ENCODE measurements at places on chromosomes 3 and 15.

- no peak for DNase-seq
Measured at GRCh38 chr3:62462104-62462762, 88.9 kb upstream of the FEZF2 start.

GRCh38 chr3:58482917-58483636 is 8.8 kb upstream of the KCTD6 start:
- DNase-seq, result no peak

DNA sequence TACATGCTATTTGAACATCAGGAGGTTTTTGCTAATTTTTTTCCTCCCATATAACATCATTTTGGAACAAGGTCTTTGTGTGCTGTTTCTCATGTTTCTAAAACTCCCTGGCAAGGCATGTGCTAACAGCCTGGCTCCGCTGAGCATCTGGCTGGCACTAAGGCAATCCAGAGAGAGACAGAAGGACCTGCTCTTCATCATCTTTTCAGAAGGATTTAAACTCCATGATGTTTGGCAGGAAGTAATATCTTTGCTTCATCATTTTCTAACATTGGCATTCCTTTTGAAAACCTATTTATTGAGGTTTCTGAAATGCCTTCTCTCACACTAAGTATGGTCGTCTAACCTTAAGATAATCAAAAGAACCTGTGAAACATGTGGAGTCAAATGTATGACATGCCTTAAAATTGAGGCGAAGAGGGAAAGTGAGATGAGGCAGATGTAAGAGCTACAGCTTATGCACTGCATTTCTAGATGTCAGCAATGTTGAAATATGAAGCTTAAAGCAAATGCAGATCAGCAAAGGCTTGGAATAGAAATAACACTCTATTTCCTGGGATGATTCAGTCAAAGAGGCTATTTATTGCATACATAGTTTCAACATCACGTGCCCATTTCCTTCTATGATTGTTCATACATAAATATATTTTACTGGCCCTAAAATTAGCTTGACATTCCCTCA is 592.0 kb downstream of the ZNF385D start:
- no peak for DNase-seq

- no peak for DNase-seq
Measured at GRCh38 chr15:55106155-55106554, 90.6 kb downstream of the RSL24D1 start.

DNA sequence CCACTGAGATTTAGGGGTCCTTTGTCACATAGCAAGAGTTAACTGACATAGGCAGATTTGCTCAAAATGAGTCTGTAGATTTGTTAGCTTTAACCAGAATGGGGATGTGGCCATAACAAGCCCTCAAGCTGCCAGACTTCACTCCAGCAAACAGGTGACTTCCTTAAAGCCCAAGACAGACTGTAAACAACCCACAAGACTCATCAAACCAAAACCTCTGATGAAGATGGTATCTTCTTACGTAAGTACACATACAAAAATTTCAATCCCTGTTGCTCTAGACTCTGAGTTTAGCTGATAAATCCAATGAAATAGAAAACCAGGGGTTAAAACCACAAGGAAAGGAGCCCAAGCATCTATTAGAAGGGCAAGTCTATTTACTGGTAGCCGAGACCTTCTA is 18.2 kb upstream of the ZBTB20 start:
- no peak for DNase-seq

- no peak for DNase-seq
Measured at GRCh38 chr15:56295433-56295832, 51.8 kb upstream of the RFX7 start.

- no peak for DNase-seq
Measured at GRCh38 chr3:50299929-50300680, 900 bp upstream of the HYAL3 start.

- no peak for DNase-seq
Measured at GRCh38 chr15:64717735-64718495, 57.5 kb downstream of the RBPMS2 start.

DNA sequence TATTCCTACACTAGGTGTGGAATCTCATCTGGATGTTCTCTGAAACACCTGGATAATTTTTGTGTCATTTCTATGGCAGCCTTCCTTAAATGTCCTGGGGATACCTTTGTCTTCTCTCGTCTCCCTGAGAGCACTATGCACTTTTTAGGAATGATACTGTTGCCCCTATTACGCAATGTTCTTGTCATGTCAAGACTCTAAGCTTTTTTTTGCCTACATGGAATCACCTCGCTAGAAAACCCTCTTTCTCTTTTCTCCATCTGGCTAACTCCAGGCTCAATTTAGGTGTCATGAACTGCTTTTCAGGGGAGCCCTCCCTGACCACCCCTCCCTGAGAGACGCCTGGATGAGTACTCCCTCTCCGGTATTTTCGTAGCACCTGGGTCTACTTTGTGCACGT is 81.3 kb downstream of the SOX2 start:
- no peak for DNase-seq

DNA sequence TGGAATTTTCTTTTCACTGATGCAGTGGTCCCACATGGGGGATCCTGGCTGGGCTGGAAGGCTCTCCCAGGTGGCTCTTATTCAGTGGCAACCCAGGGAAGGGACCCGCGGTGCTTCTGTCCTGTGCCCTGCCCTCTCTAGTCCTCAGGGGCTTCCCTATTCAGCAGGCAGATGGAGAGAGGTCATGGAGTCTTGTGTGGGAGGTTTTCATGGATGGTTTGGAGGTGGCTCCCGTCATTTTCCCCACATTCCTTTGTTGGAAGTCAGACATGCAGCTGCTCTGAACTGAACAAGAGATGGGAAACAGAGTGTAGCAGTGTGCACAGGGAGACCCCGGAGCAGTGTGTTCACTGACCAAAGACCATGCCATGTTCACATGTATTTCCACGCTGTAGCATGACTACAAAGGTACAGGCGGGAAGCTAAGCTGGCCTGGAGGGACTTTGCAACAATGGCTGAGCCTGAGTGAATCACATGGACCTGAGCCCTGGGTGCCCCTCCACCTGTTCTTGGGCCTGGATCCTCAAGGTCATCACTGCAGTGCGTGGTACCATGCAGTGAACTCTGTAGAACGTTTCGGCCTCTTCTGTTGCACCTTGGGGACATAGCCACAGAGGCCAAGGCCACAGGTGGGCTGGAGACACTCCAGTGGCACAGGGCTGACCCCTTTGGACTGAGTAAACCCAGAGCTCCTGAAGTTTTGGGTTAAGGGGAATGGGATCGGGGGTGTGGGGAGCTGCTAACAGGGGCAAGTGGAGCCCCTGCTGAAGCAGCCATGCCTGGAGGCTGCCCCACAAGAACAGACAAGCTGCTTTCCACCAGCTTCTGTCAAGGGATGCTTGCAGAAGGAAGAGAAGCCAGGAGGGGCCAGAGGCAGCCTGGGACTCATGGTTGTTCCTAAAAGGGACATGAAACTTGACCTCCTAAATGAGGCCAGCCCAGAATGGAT is 123.0 kb downstream of the ASB7 start:
- DNase-seq, result no peak

DNA sequence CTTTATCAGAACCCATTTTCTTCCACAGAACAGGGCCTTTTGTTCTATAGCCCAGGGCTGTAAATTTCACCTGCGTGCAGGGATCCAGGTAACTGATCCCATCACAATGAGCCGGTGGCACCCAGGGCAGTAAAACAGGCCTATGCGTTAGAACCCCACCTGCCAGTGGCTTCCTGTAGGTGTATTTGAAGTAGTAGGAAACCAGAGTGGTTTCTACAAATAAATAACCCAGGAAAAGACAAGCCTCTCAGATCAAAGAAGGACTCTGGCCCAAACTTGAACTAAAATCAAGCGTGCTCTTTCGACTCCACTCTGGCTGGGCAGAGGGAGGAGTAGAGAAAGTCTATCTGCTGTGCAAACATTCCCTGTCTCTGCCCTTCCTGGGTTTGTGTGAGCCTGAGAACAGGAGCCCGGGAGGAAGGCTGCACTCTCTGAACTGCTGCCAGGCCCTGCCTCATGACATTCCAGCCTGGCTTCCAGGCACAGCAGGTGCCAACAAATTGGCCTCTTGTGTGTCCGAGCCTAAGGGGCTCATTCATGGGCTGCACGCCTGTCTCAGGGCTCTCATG is 77.7 kb downstream of the CEMIP start:
- no peak for DNase-seq

- DNase-seq, result no peak
Measured at GRCh38 chr3:105608623-105609022, 241.9 kb downstream of the ALCAM start.

DNA sequence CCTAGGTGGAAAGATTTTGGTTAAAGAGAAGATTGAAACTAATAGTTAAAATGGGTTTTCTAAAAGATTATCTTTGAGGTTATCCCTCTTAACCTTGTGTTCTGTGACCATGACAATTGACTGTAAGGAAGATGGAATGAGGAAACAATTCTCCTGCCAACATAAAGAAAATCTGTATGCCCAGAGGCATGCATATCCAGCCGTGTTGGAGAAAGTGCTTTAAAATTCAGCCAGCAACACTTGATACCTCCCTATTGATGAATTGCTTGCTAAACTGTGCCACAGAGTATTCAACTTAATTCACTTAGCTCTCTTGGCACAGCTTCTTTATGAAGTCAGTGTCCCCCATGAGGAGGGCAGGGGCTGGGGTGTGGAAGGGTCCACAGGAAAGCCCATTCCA is 203.5 kb downstream of the UBE2E2 start:
- DNase-seq, result no peak

DNA sequence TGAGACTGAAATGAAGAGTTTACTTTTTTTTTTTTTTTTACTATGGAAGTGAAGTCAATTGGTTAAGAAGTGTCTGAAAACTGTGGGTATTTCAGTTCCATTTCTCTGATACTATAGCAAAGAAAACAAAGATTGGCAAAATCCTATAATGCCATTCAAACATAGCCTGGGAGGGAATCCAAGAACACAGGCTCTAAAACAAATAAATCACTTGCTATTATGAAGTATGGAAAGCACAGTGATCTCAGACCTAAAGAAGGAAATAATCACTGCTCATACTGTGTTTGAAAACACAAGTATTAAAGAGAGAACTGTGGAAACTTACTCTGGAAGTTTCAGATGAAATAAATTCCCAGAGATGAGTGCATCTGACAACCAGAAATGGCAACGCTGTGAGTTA is 12.0 kb downstream of the SAMMSON start:
- no peak for DNase-seq

DNA sequence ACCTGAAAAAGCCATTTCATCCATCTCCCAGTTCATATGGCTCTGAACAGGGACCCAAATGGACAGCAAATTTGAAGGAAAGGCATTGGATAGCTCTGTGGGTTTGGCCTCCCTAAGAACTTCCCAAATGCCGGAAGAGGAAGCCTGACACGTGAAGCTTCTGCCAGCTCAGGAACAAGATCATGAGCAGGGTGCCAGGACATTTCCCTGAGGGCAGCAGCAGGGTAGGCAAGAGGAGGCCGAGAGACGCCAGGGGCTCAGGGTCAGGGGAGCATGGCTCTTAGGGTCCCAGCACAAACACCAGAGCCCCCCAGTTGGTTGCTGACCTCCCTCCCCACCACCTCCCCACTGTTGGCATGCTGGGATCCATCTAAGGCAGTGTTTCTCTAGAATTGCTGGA is 187.5 kb downstream of the MEGF11 start:
- DNase-seq, result no peak

Measured in stimulated activated CD4-positive, alpha-beta T cell treated with anti-CD3 and anti-CD28 coated beads, TNF-alpha, amount 100 ng/mL, for 48 hours (primary cell).